Myocyte (in vitro differentiated cells): ENCODE measurements at places on chromosomes 5 and 9. TPM values are rescaled to one million over a fixed set of nuclear protein-coding genes. Genes with fewer than 3 reads are reported as not detected.
A peak's percentile ranks its signal among the peaks of the same experiment; 100 is the strongest.

The STK10 gene
- total RNA-seq, result 22.3 and 23.2 TPM in 2 replicates

The CDKN2AIPNL gene
- 19.2 and 23.5 TPM in 2 replicates for total RNA-seq

The PCDHGA8 gene
- 1.6 and 2.2 TPM in 2 replicates for total RNA-seq

The PDCD1LG2 gene
- 4.1 and 4.7 TPM in 2 replicates for total RNA-seq

The SLC1A1 gene
- 0.57 and 1.1 TPM in 2 replicates for total RNA-seq

The PANK3 gene
- 82.1 and 94.9 TPM in 2 replicates for total RNA-seq

The TEX48 gene
- not detected in 2 replicates for total RNA-seq

The SPINK1 gene
- not detected in 2 replicates for total RNA-seq

- DNase-seq, result peak; percentile 87
Observed at GRCh38 chr9:108478431-108479332, 377.1 kb downstream of the ACTL7B start.

GRCh38 chr9:7976167-7976755, 176.7 kb upstream of the DMAC1 start:
- DNase-seq, result no peak

GRCh38 chr5:150020249-150020648, 19.7 kb downstream of the HMGXB3 start:
- no peak for DNase-seq

GRCh38 chr9:114055894-114056293, 22.2 kb downstream of the AMBP start:
- no peak for DNase-seq

GRCh38 chr5:9452181-9452580, 93.7 kb downstream of the SEMA5A start:
- DNase-seq, result no peak

- DNase-seq, result no peak
Observed at GRCh38 chr9:109828254-109828653, 48.3 kb downstream of the PALM2AKAP2 start.

DNA sequence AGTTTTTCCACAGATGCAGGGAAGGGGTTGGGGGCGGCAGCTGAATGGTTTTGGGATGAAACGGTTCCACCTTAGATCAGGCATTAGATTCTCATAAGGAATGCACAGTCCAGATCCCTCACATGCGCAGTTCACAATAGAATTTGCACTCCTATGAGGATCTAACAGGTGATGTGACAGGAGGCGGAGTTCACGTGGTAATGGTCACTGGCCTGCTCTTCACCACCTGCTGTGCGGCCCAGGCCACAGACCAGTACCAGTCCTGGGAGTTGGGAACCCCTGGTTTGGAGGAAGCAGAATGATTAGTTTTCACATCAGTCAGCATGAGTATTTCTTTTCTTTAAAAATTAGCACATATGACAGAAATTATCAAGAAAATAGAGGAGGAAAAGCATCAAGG, 26.3 kb downstream of the ANP32B start:
- DNase-seq, result peak; percentile 37

DNA sequence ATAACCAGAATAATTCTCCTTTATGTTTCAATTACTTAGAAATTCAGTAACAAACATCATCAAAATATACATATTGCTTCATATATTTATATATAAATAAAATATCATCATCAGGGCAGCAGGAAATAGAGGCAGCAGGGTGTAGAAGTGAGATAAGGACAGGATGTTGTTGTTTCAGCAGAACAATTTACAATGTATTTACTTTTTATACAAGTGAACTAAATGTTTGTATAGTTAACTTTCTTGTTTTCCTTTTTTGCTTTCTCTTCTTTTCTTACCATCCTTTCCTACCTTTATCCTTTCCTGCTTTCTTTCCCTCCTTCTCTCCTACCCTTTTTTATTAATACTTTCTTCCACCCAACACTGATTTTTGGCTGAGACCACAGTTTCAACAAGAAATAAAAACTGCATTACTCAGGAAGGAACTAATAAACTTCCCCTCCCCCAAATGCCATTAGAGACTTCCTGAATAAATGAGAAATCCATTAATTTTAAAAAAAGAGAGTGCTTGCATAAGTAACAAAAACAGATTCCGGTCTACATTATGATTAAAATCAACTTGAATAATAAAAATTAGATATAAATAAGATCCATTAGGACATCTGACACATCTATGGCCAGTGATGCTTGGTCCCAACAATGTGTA, 159.8 kb upstream of the ACOT12 start:
- DNase-seq, result no peak

DNA sequence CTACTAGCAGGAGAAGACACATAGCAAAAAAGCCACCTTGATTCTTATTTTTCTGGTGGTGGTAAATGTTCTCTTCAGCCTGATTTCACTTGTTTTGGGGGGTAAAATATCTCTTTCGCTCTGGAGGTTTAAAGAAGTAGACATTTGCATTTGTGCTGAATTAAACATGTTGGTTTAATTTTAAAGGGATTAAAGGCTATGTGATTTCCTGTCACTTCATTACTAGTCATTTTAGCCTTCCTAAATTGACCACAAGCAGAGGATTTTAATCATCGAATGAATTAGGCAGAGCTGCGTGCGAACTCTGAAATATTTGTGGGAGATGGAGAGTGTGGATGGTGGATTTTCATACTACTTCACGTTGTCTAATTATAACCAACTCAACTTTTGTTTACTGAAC, 4.8 kb downstream of the RASGRF2 start:
- no peak for DNase-seq

- peak; percentile 69 for DNase-seq
Observed at GRCh38 chr5:115472271-115473025, 72.1 kb downstream of the FEM1C start.
